IMR-90 (cell line): ENCODE measurements at places on chromosomes 13 and 19.
A peak's percentile ranks its signal among the peaks of the same experiment; 100 is the strongest.

- no peak for DNase-seq
Measured at GRCh38 chr13:45847554-45848224, 3.9 kb downstream of the SIAH3 start.

DNA sequence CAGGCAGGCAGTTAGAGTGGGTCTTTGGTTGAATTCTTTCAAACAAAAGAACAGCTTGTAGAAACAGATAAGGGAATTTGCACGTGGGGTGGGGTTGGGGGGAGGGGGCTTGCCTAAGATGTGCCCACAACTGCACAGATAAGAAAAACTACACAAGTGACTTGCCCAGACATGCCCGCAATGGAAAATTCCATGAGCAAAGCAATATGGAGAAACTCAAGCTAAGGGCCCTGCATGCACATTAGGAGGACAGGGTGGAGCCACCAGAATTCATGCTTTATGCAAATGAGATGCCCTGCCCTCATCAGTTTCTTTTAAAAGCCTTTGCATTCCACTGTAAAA, 755.6 kb upstream of the MIR17HG start:
- no peak for DNase-seq

- DNase-seq = no peak
Measured at GRCh38 chr13:32029684-32030083, 1.9 kb upstream of the FRY start.

DNA sequence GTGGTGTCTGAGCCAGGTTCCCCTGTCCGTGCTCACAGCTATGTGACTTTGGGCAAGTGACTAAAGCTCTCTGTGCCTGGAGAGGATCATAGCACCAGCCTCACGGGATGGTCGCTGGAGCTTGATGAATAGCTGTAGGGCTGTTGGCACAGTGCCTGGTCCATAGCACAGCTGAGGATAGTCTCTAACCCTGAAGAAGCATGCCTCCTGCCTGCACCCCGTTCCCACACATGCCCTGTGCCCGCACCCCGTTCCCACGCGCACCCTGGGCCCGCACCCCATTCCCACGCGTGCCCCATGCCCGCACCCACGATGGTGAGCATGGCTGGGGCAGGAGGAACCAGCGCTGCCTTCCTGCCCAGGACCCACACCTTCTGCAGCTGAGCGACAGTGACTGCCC, 63.7 kb upstream of the F7 start:
- no peak for DNase-seq

- DNase-seq = no peak
Measured at GRCh38 chr19:34600366-34600765, 76.6 kb downstream of the SCGB2B2 start.

- DNase-seq = peak; percentile 82
Measured at GRCh38 chr13:26442541-26442940, 114.9 kb upstream of the WASF3 start.

- DNase-seq = no peak
Measured at GRCh38 chr13:25147638-25148401, 24.3 kb downstream of the AMER2 start.

DNA sequence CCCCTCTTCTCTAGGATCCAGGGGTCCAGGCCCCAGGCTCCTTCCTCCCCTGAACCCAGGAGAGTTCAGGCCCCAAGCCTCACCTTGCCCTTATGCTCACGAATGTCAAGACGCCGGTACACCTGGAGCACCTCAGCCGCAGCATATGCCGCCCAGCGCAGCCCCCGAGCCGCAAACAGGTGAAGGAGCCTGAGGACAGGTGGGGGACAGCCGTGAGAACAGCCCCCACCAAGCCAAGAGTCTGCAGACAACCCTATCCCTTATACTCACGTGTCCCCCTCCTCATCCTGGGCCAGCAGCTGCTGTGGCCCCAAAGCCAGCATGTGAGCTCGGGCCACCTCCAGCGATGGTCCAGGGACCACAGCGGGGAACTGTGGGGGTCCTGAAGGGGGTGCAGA, 3.7 kb downstream of the NFKBID start:
- DNase-seq = no peak

DNA sequence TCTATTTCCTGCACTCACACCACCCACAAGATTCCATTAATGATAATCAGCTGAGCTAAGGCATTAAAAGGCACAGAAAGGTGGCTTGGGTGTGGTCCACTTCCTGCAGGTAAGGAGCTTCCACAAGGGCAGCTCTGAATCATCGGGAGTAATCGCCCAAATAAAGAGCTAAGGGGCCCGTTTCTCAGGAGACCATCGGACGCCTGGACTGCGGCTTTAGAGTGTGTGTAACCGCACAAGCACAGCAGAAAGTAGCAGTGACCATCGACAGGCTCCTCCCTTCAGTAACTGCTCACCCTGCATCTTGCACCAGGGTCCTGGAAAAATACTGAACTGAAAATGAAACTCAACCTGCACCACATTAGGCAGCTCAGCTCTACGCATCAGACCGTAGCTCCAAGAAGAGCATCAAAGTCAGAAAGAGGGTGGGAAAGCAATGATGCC, 6.0 kb downstream of the STK24 start:
- no peak for DNase-seq

- no peak for DNase-seq
Measured at GRCh38 chr13:42384265-42384664, 112.3 kb downstream of the AKAP11 start.

- DNase-seq = peak; percentile 75
Measured at GRCh38 chr19:46828484-46828883, 22.2 kb downstream of the AP2S1 start.

DNA sequence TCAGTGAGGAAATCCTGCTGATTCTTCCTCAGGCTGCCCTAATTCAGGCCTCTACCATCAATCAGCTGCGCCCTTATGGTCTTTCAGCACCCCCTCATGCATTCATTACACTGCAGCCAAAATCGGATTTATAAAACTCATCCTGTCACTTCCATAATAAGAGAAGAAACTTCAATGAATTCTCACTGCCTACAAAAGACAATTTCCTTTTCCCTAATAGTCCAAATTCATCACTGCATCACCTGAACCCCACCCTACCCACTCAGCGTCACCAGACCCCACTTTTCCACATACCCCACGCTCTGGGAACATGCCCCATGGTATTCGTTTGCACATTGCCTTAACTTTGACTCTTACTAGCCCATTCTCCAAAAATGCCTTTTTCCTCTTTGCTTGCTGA, 92.0 kb downstream of the C13orf42 start:
- DNase-seq = no peak

DNA sequence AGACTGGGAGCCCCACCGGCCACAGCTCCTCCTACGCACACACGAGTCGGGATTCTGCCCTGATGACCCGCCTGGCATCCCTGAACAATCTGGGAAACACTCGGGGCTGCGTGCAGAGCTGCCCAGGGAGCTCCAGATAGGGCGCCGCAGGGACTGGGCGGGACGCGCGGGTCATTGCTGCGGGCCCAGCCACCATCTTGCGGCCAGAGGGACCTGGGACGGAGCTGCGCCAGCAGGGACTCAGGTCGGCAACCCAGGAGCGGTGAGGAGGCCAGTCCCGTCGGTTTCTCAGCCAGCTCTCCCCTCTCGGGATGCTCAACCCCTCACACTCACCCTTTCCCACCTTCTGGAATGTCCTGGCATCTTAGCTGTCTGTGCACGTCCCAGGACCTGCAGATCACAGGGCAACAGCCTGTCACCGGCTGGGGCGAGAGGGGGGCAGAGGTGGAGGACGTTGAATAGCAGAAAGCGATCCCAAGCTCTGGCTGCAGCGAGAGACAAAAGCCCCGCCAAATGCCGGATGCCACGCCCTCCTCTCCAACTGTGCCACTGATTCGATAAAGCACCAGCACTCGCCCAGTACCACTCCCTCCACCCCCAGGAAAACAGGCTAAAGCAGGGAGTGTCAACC, 20.4 kb upstream of the ZNF91 start:
- no peak for DNase-seq

DNA sequence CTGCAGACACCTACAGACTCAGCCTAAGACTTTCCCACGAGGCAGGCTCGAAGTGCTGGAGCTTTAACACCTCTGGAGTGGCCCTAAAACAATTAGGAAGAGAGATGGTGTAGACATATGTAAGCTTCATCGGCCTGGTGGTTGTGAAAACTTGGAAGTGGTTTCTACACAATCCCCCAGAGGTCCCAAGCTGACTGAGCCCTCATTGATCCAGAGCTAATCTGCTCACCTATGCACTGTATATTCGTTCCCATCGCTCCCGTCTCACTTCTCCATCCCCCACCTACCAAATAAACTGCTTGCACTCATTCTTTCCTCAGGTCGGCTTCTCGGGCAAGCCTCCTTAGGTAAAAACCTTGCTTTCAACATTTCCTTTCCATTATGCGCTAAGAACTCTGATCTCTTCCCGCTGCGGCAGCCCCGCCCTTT, 767 bp upstream of the ZNF793 start:
- DNase-seq = no peak

- no peak for DNase-seq
Measured at GRCh38 chr19:18761531-18762110, 29.5 kb downstream of the COMP start.
